Activated CD8-positive, alpha-beta memory T cell treated with anti-CD3 and anti-CD28 coated beads for 1 hour (primary cell): ENCODE measurements at places on chromosomes 6 and 20.

DNA sequence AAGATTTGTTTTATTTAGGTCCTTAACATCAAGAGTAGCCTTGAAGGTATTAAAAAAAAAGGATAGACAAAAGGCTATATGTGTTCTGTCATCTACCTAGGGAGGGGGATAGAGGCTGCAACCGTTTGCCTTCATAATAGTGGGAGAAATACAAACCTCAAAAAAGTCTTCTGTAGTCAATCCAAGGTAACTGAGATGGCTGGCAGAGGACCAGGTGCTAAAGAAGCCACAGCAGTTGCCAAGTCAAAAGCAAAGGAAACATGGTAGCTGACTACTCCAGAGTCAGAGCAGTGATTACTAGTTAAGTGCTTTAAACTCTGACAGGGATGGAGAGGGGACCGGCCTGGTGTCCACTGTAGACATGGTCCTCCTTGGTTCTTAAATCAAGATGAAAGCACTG is 249.4 kb downstream of the PTPRK start:
- DNase-seq, result no peak

DNA sequence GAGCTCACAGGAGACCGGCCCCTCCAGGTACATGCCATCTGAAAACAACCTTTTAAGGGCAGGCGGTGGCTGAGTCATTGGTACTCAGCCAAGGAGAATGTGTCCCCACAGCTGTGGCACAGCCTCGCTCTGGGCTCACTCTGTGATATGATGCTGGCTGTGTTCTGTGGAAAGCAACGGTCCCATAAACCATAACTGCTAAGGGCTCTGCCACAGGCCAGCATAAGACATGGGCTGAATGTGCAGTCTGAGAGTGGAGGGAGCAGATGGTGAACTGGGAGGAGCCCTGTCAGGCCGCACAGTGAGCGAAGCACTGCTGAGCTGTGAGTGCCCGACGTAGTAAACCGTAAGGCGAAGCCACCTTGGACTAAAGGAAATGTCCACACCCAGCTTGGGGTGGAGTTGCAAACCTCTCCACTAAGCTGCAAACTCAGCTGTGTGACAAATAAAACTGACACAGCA is 375.8 kb downstream of the THBS2 start:
- DNase-seq, result no peak

- no peak for DNase-seq
Observed at GRCh38 chr6:5215159-5215558, 45.6 kb downstream of the LYRM4 start.

GRCh38 chr6:117272032-117272866 is 6.9 kb downstream of the VGLL2 start:
- no peak for DNase-seq

- DNase-seq, result no peak
Observed at GRCh38 chr20:48784273-48784641, 43.5 kb downstream of the PREX1 start.

GRCh38 chr6:16955899-16956298 is 146.0 kb upstream of the STMND1 start:
- no peak for DNase-seq

DNA sequence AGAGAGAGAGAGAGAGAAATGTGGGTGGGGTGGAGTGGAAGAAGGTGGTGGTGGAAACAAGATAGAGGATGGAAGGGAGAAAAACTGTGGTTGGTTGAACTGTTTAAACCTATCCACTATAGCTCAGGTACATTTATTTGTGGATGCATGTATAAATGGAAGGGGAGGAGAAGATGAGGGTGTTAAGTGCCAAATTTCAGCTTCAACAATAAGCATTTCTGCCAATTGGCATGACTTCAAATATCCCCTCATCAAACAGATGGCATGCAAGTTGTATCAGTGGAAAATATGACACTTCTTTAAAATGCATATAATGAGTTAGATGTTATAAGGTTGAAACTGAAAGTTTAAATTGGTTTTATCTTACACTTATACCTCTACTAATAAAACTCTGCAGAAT is 216.1 kb downstream of the LMBRD1 start:
- DNase-seq, result no peak

GRCh38 chr6:117810269-117810668 is 96.8 kb upstream of the SLC35F1 start:
- DNase-seq, result no peak

DNA sequence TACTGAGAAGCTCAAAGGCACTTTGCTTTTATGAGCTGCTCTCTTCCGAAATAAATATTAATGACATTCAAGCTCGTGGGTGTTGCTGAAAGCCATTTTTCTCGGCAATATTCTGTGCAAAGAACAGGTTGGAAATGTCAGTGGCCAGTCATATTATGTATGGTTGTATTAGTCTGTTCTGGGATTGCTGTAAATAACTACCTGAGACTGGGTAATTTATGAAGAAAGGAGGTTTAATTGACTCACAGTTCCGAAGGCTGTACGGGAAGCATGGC is 32.1 kb downstream of the TUBB2B start:
- DNase-seq, result no peak

DNA sequence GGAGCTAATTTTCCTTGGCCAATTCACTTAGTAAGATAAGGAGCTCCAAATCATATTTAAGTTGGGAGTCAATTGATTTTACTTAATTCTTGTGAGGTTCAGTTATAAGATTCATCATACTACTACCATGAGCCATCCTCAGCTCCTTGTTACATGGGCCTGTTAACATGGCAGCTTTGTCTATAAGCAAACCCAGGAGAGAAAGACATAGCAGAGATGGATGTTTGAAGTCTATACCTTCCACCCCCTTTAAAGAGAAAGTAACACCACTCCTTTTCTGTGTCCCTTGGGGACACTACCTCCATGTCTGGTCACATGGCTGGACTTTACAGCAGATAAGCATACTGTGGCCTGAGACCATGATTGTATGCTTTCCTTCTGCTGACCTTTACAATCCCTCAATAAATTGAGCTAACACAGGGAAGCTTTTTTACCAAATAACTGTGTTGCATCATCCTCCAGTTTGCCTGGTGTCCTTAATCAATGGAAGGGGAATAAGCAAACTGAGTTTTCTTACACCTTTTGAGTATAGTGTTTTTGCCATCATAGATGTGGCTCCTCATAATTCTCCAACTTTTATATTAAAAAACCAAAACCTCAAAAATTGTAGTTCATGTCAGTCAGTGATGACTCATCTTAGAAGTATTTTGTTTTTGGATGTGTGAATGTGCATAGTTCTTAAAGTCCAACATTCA is 9.8 kb upstream of the ZNFX1 start:
- no peak for DNase-seq

DNA sequence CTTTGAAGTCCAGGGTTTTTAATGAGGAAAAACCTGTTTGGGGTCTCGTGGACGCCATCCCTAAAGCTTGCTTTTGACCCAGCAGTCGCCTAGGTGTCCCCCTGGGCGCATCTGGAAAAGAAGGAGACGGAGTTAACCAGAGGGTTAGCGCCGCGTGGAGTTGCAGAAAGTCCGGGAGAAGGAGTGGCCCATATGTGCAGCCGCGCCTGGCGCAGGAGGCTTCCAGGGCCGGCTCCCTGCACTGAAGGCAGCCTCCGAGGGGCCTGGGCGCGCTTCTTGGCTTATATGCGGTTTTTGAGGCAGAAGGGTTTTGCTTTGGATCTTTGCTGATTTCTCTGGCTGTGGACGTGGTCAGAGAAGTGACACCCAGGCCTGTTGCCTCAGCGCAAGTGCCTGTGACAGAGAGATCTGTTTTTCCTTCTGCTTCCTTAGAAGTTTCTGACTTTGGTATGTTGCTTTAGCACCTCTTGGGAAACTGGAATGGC is 987 bp downstream of the TMEM181 start:
- DNase-seq, result no peak

DNA sequence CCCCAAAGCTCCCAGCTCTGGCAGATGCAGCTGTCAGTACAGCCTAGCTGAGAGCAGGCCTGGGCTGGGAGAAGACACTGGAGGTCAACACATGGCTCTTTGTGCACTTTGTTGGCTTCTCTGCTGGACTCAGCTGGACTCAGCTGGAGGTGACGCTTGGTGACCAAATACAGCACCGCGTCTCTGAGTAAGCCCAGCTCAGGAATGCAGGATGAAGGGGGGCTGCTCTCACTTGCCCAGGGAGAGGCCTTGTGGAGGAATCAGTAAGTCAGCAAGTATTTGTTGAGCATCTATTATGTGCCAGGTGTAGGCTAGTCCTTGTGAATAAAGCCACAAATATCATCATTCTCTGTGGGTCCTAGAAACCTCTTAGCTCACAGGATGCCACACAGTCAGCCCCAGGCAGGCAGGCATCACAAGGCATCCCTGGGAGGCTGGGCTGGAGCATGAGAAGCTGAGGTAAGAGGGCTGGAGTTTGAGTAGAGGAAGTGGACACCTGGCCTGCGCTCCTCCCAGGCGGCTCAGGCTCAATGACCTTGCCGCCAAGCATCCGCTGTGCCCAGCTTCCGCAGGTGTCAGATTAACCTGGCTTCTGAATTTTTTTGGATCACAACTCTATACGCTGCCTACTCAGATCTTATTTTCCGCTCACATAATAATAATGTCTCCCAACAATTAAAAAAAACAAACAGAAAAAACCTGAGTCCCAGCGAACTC is 95.4 kb downstream of the TMEM170B start:
- no peak for DNase-seq

DNA sequence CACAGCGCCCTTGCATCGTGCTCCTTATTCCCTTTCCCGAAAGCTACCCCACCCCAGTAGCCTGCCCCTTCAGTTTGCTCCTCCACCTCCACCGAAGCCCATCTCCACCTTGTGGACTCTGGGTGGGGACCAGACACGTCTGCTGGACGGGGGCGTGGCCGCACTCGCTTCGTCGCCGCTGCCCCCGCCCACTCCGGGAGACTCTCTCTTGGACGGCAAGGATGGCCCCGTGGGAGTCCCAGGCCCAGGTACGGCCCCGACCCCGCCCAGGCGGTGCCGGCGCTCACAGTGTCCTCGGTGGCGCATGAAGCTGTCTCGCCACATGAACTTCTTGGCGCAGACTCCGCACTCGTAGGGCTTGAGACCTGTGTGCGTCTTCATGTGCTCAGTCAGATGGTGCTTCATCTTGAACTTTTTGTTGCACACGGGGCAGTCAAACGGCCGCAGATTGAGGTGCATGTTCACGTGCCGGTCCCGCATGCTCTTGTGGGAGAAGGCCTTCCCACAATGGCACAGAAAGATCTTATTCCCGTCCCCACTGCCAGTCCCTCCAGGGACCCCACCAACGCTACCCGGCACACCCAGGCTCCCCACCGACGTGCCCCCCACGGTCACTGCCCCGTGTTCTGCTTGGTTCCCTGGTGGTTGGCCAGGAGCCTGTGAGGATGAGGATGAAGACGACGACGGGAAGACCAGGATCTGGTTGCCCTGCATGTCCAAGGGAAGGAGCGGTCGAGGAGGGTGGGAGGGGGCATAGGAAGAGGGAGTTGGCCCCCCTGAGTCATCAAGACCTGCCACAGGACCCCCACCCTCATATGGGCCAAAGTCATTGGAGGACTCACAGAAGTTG is 1.3 kb upstream of the TAPBP start:
- DNase-seq, result no peak

DNA sequence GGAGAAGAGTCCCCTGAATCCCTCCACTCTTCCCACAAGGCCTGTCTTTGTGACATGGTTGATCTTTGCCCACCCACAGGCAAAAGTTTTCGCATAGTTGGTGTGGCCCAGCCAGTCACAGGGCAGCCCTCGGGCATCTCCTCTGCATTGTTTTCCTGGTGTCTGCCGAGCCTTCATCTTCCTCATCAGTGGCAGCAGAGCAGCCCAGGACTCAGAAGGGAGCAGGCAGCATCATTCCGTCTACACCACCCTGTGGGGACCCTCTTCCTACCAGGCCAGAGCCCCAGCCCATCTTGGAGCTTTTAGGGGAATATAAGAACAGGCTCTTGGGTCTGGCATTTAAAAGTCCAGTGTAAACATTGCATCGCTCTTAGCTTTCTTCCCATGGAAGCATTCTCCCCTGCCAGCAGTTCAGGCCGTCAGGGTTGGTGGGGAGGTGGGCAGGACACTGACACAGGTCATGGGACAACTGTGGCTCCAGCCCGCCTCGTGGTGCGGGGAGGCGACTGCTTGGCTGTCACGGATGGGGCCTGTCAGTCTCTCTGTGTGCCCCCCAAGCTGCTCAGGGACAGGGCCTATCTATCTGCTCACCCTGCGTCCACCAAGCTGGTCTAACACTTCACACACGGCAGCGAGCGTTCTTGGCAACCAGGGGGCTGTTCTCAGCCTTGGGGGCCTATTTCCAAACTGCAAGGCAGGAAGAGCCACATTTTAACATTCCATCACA is 38.3 kb downstream of the PDRG1 start:
- DNase-seq, result no peak

- DNase-seq, result no peak
Observed at GRCh38 chr20:33653900-33654596, 8.1 kb upstream of the C20orf144 start.

GRCh38 chr6:118639054-118639964 is 12.1 kb downstream of the CEP85L start:
- no peak for DNase-seq

- DNase-seq, result no peak
Observed at GRCh38 chr6:11492464-11493290, 44.9 kb upstream of the TMEM170B start.

- DNase-seq, result no peak
Observed at GRCh38 chr6:170522565-170523183, 30.4 kb downstream of the PSMB1 start.

DNA sequence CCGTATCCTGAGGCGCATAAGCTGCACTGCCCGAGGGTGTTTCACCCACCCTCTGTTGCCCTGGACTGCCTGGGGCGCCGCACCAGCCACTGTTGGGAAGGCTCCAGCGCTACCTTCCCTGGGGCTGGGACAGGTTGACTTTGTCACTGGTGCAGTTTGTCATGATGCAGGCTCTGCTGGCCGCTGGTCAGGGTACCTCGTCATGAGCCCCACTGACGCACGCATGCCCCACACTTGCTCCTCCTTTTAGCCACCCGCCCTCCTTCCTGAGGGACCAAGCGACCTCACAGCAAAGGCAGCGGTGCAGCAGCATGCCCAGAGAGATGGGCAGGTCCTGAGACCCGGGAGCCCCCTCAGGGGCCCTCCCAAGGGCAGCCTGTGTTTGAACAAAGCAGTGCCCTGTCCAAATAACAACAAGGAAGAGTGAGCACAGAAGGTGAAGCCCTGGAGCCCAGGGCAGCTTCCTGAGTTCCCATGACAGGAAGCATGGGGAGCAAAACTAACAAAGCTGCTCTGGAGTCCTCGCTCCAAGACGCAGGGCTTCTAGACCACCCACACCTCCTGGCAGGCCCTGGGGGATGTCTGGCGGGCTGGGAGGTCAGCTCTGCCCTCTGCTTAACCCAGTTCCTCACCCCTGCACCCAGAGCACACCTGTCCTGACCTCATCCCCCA is 50.1 kb upstream of the SMOC2 start:
- DNase-seq, result no peak

GRCh38 chr6:156988276-156989158 is 211.3 kb downstream of the ARID1B start:
- DNase-seq, result no peak

DNA sequence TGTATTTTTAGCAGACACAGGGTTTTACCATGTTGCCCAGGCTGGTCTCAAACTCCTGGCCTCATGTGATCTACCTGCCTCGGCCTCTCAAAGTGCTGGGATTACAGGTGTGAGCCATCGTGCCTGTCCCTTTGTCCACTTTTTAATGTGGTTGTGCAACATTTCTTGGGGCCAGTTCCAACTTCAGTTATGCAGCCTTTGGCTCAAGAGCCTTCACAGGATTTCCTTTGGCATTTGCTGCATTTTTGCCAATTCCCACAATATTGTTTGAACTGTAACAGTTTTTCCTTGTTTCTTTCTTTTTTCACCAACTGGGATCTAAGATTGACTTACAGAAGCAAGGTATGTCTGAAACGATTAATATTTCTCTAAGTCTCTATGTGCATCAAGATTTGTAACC is 63.6 kb downstream of the EDN1 start:
- DNase-seq, result no peak
